ENCODE measurements at places on chromosomes 4 and X. TPM values are rescaled to one million over a fixed set of nuclear protein-coding genes. Genes with fewer than 3 reads are reported as not detected.

DNA sequence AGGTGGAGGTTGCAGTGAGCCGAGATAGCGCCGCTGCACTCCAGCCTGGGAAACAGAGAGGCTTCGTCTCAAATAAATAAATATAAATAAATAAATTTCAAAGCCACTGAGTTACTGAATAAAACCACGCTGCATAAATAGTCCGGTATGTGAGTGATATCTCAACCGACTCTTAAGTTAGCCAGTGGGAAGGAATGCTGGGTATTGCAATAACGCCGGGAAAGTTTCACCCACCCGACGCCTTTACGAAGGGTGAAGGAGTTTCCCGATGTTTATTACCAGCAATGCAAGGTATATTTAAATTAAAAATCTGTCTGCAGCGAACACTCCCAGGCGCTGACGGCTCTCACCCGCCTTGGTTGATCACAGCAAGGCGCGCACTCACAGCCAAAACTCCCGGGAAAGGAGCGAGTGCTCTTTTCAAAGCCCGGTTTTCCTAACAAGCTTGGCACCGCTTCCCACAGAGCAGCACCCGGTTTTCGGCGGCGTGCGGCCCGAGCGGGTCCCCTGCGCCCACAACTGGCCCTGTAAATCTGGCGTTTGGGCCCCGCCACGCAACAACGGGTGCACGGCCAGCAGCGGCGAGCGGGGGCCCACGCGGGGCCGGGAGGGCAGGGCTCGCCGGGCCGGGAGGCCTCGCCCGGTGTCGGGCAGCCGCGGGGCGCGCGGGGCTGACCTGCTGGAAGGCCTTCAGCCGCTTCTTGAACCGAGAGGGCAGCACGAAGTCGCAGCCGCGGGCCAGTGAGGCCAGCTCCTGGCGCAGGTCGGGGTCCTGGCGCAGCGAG, 13.7 kb downstream of the PPP2R3B start:
- DNase-seq = no peak

GRCh38 chr4:71456841-71457240, 118.0 kb downstream of the SLC4A4 start:
- DNase-seq = peak; percentile 66

GRCh38 chr4:1113311-1114009, at the start of gene RNF212:
RNF212 (minus strand) TSS chr4:1113564; CDS start chr4:1113464, 100 bp downstream.
- no peak for DNase-seq

DNA sequence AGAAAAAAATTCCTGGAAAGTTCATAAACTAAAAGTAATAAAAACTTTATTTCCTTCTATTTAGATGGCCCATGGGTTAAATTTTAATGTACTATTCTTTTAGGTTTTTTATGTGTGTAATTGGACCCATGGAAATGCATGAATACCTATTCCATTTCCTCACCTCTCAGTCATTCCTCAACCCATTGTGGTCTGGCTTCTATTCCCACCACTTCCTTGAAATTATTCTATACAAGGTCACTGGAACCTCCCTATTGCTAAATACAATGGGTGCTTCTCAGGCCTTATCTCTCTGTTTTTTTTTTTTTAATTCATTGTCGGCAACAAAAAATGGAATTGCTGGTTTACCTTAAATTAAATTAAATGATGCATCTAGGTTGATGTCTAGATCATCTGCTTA, 17.2 kb downstream of the SLC39A8 start:
- no peak for DNase-seq

DNA sequence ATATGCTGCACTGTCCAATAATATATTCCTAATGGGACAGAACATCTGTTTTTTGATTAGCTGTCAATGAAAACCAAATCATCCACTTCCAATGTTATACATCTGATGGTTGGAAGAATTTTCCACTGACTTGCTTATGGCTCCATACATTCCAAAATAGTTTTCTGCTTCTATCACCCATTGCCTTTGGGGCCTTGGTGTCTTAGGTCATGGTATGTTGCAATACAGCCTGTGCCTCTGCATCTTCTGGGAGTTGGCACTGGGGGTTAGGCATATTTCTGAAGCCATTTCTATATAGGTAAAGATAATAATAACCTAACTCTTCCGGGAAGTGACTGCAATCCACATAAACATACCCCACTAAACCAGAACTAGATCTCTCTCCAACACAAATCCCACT, 53.2 kb upstream of the NR3C2 start:
- no peak for DNase-seq

GRCh38 chr4:42152507-42153504, at the start of gene BEND4:
BEND4 (minus strand) TSS chr4:42152655; CDS start chr4:42152143, 512 bp downstream.
- DNase-seq = no peak

GRCh38 chr4:125992891-125993290, 678.1 kb downstream of the FAT4 start:
- no peak for DNase-seq

DNA sequence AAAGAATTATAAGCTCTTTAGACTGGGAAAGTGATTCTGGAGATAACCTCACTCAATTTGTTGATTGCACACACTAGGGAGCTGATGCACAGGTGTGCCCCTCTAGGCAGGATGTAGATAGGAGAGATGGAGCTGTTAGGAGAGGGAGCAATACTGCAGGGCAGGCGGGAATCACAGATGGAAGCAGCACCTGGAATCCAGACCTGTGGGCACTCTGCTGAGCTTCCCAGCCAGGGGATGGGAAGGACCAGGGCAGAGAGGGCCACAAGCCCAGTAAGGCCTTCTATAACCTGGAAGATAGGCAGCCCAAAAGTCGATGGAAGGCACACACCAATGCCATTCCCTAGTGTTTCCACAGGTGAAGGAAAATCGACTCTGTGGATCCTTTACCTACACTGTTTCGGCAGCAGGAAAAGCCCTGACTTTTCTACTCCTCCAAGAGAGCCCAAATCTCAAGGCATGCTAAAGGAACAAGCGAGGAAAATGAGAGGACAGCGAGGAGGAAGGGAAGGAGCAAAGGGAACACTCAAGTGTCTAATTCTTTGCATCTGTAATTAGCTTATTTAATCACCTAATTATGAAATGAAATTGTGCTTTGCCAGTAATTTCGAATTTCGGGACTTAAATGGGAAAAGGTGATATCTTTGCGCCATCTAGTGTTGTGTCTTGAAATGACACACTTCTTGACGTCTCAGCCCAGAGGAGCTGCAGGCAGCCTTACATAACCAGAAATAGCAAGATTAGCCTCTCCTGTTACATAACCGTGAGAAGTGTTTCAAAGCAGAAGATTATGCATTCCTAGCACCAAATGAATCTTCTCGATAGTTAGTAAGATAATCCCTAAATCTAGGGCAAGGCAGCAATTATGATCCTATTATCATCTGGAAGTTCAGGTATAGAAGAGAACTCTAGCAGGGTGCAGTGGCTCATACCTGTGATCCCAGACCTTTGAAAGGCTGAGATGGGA, 31.0 kb upstream of the TLR3 start:
- DNase-seq = peak; percentile 48

DNA sequence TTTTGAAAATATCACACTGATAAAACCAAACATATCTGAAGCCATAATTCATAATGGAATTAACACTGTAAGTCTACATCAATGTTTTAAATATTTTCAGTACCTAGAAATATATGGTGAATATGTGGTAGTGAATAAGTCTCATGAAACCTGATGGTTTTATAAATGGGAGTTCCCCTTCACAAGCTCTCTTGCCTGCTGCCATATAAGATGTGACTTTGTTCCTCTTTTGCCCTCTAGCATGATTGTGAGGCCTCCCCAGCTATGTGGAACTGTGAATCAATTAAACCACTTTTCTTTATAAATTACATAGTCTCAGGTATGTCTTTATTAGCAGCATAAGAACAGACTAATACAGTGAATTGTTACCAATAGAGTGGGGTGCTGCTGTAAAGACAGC, 536.8 kb upstream of the GALNT7 start:
- DNase-seq = no peak

DNA sequence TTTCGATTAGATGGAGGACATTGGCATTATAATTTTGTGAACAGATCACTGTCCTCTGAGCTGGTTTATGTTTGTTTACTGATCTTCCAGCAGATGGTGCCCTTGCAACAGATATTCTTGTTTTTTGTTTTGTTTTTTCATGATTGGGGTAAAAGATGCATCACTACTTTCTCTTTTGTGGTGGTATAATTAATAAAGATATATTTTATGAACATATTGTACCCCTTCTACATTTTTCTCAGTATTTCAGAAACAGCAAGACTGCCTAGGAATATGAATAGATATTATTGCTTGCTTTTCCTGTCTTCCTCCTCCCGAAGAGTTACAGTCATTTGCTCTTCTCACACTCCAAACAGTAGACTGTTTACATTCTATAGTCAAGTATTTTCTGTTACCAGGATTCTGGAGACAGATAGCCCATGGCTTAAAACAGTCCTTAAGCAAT, 905.2 kb downstream of the TRAM1L1 start:
- no peak for DNase-seq

DNA sequence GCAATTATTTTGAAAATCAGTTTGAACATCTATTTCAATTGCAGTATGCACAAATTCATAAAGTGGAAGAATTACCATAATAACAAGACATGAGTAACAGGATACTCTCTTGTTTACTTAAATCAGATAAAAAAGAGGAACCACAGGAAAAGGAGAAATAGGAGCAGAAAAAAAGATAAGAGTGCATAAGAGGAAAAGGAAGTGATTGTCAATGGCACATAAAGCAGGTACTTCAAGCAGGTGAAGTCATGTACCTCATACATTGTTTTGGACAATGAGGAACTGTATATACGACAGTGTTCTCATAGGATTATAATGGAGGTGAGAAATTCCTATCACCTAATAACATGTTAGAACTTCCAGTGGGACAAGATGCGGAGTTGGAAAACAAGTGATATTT, 334.5 kb upstream of the PCDH7 start:
- DNase-seq = no peak

DNA sequence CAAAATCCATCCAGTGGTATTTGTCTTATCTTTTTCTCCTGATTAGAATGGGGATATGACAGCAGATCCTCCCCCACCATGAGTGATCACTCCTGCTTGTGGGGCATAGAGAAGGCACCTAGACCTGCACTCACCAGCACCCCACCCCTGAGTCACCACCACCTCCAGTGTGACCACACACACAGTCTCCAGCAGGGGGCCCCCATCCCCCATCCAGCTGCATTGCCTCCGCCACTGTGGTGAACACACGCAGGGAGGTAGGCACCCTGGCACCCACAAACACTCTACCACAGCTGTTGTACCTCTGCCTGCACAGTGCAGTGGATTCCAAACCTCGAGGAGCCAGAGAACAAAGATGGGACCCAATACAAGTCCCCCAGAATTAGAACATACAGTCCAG, 9.0 kb upstream of the MAGEA8 start:
- no peak for DNase-seq

- DNase-seq = no peak
Measured at GRCh38 chr4:189385098-189385497, 555.6 kb upstream of the FRG1 start.

GRCh38 chrX:148284821-148285220, 215.6 kb upstream of the AFF2 start:
- DNase-seq = no peak

DNA sequence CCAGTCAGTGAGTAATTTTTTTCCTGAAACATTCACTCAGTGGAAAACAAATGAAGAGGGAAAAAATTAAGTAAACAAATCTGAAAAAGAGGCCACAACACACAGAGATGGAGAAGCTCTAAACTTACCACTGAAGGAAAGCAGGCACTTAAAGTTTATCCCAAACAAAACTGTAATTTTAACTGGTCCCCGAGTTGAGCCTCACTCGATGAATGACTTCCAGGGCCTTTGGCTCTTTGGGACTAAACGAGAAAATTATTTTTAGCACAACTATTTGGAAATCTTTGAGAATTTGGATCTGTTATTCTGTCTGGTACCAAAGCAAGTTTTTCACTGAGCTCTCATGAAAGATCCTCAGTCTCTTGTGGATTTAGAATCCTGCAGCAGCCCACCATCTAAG, at the start of gene C1QTNF7:
Gene C1QTNF7 (plus strand): TSS at position 333 of the 400 bp plus-strand sequence. CDS start 7,711 bp downstream, outside the sequence.
- DNase-seq = no peak

GRCh38 chr4:102390438-102390837, 45.2 kb upstream of the SLC39A8 start:
- DNase-seq = no peak

DNA sequence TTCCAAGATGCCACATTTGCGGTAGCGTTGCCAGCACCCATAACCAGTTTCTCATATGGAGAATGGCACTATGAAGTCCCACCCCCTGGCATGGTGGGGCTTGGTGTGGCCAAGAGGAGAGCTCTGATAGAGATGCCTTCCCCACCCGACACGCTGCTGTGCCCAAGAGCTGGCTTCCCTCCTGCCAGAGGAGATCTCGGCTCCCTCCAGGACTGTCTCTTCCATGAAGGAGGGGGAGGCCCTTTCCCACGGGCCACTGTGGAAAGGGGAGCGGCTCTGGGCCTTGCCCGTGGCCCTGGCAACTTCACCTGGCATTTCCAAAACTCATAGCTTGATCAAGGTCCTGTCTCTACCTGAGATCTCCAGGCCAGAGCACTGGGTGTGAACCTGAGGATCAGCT, 217.3 kb upstream of the PSAPL1 start:
- DNase-seq = no peak

GRCh38 chr4:17284323-17285175, 227.3 kb downstream of the QDPR start:
- no peak for DNase-seq

DNA sequence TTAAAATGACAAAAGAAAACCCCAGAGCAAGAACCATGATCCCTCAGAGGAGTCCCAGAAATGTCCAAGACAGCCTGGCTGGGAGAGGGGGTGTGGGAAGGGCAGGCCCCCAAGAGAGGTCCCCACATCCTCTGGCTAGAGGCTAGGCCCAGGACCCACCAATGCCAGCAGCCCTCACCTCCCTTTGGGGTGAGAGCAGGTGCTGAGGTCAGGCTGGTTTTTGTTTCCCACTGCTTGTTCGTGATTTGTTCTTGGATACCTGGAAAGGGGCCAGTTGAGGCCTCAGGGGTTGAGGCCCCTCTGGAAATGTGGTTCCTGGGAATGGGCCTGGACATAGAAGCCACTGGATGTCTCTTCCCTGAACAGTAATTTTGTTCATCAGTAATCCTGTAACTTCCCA, 2.3 kb upstream of the GRSF1 start:
- no peak for DNase-seq

DNA sequence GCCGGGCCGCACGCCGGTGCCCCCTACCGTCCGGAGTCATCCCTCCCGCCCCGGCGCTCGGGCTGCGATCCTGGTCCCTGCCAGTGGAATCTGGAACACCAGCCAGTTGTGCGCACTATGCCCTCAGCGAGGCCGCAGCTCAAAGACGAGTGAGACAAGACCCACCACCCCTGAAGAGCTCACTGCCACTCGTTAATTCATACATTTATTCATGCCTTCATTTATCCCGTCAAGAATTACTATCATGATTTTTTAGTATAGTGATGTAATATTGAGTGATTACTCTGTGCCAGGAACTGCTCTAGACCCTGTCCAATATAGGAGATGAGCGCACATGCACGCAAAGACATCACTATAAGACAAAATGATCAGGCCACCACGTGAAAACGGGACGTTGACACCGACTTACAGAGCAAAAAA, 247 bp upstream of the PPA2 start:
- no peak for DNase-seq

The RAB41 gene
- polyA plus RNA-seq = not detected

The GTPBP6 gene
- 29.2 TPM for polyA plus RNA-seq

The HPGDS gene
- not detected for polyA plus RNA-seq

The CT45A10 gene
- not detected for polyA plus RNA-seq

The ARSJ gene
- 18.4 TPM for polyA plus RNA-seq

The CFAP99 gene
- polyA plus RNA-seq = not detected

The RTL9 gene
- polyA plus RNA-seq = 0.18 TPM

The TKTL2 gene
- polyA plus RNA-seq = not detected

The SCML1 gene
- 16.7 TPM for polyA plus RNA-seq

The CXCL5 gene
- 0.18 TPM for polyA plus RNA-seq

All from BJ (cell line).